BJ (cell line): ENCODE measurements at places on chromosomes 3 and 15.

GRCh38 chr3:133443649-133444422, 44.0 kb downstream of the BFSP2 start:
- no peak for DNase-seq

DNA sequence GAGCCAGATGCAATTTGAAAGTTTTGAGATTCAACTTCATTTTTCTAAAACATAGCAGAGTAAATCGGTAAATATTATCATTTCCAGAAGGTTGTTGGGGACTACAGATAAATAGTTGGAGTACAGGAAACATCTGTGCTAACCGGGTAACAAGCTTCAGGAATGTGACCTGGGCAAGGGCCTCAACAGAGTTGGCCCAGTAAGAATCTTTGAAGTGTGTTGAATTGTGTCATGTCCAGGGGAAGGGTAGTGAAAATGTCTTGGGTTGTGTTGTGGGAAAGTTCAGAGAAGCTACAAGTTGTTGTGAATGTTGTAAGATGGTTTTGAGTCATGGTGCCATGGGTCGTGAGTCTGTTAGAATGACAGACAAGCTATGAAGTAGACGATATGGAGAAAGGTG, 35.7 kb downstream of the SQOR start:
- no peak for DNase-seq

DNA sequence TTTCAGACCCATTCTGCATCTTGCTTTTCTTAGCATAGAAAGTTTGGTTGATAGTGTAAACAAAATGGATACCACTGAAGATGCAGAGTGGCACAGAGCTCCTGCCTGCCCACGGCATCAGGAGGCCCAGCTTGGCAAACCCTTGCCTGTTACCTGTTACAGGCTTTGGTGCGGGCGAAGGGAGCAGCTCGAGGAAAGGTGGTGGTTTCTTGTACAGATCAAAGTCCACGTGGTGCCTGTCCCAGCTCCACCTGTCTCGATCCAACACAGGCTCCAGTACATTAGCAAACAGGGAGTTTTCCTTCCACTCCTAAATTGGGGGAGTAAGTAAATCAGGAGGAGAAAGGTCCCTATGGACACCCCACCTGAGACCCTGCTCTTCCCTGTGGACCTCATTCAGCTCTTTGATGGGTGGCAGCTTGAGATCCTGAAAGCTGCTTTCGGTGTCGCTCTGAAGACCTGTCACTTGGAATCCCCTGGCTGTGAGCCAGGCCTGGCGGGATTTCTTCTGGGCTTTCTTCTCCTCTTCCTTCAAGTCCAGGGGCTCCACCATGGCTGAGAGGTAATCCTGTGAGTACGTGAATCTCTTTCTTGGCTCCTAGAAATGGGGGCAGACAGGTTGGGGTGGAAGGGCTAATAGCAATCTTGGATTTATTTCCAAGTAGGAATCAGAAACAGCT, 35.7 kb downstream of the ACAD9 start:
- DNase-seq: no peak

DNA sequence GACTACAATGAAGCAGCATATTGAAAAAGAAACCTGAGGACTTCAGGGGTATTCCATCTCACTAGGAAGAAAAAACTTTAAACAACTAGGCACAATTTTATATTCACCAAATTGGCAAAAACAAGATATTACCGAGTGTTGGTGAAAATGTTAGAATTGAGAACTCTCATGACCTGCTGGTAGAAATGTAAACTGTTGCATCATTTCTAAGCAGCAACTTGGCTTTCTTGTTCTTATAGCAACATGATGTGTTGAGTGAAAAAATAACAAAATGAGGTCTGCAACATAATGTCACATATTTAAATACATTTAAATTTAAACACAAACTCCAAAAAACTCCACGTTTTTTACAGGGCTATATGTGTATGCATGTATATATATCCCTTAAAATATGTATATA, 59.0 kb upstream of the SPPL2A start:
- no peak for DNase-seq

DNA sequence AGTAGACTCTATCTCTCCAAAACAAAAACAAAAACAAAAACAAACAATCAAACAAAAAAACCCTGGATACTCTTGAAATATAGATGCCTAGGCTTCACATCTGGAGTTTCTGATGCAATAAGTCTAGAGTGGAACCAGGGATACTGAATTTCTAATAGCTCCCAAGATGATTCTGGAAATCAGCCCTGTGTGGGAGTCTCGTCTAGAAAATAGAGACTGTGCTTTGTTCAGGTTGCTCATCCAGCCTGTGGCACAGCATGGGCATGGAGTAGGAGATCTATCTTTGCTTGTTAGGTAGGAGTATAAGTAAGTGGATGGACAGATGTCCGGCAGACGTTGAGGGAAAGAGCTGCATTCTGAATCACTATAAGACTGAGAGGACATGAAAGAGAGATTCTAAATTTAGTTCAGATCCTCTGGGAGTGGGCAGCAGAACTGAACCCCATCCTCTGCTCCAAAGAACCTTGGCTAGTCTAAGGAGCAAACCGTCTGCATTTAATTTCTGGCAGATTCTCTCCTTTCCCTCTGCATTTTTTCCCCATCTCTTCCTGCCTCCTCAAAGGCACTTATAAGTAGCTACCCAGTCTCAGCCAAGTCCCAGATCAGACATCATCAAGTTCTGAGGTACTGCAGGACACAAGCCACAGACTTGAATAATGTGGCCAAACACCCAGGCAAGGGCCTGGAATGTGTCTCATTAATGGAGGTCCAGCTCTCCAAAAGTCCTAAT, 92.6 kb upstream of the STRIT1 start:
- DNase-seq: no peak

- DNase-seq: no peak
These were observed 113.4 kb downstream of the SRGAP3 start for GRCh38 chr3:9135930-9136525.

- DNase-seq: no peak
These were observed 46.7 kb upstream of the OXTR start for GRCh38 chr3:8816106-8816505.

- DNase-seq: no peak
These were observed 89.5 kb upstream of the CHD2 start for GRCh38 chr15:92810418-92811138.

DNA sequence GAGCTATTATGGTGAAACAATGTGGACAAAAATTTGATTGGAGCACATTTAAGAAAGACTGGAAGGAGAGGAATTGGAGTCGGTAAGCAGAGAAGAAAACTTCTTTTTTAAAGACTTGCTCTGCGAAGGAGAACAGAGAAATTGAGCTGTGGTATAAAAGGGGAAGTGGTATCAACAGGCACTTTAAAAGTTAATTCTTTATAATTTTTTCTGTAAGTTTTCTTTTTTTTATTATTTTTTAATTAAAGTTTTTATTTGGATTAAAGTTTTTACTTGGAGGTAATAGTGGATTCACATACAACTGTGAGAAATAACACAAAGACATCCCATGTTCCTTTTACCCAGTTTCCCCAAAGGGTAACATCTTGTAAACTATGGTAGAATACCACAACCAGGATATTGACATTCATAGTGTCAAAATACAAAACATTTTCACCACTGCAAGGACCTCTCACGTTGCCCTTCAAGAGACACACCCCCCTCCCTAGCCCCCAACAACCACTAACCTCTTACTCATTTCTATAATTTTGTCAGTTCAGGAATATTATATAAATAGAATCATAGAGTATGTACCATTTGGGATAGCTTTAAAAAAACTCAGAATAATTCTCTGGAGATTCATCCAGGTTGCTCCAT, 33.8 kb upstream of the XIRP1 start:
- no peak for DNase-seq

DNA sequence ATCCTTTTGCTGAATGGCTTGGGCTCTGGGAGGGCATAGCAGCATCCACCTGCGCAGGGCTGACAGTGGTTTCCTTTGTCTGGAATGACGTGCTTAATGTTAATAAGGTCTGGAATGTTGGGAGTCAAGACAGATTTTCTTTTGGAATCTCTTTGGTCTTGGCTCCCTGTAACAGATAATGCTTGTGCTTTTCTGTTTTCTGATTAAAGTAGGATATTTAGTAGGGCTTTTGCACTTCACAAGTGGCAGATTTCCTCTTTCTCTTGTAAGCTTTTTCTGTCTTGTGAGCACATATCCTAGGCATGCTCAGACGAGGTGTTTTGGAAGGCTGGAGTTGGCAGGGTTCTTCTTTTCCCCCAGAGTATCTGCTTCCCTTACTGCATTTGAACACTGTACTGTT, 189.6 kb downstream of the GHSR start:
- no peak for DNase-seq

DNA sequence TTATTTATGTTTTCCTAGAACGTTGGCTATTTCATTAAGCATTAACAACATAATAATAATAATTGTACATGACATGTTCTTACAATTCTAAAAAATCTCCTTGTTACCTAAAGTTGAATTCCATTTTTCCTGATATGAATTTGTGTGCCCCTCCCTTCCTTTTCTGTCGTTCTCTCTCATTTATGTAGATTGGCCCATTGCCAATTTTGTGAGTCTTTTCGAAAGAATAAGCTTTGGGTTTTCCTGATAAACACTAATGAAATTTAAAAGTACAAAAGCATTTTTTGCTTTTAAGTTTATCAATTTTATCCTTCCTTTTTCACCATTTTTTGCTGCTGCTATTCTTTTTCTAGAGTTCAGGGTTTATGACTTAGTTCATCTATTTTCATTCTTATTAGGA, 44.9 kb downstream of the PRR23E start:
- no peak for DNase-seq

DNA sequence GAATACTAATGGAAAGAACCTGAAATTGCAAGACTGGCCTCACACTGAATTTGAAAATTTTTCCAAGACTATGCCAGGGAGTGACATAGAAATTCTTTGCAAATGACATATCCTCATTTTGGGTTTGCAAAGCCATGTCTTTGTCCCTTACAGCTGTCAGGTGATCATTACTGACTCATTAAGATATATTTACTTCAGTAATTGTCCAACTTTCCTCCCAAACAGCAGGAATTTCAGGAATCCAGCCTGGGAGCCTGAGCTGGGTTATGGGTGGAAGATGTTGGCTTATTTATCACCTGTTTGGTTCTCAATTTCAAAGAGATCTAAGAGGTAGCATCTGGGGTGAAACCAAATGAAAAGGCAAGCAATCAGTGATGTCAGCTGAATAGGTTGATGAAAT, 111.6 kb upstream of the ACP3 start:
- no peak for DNase-seq

- DNase-seq: no peak
These were observed 15.4 kb downstream of the BCL2L10 start for GRCh38 chr15:52097180-52097579.

DNA sequence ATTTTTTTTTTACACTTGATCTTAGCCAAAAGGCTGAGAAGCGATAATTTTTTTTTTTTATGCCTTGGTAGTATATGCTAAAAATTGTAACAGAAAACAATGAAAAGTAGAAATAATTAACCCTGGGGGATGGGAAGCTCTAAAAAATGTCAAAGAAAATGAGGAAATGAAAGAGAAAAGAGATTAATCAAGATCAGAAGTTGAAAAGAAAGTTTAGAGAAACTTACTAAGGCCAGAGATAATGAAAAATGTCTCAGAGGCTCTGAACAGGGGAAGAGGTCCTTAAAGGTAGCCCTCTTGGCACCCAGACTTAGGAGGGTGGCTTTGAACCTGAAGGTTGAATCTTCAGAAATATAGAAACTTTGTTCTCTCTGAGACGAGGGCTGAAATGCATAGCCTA, 58.6 kb upstream of the ZBED2 start:
- DNase-seq: no peak

DNA sequence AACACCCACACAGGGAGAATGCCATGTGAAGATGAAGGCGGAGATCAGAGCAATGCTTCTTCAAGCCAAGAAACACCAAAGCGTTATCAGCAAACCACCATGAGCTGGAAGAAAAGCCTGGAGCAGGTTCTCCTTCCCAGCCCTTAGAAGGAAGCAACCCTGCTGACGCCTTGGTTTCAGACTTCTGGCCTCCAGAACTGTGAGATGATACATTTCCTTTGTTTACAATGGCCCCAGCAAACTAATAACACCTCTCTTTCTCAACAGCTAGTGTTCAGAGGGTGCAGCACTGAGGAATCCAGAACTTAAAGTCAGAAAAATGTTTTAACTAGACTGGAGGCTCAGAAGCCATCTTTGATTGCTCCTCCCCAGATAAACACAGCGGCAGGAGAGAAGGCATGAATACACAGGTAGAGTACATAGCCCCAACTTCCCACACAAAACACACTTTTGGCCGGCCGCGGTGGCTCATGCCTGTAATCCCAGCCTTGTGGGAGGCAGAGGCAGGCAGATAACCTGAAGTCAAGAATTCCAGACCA, 132.4 kb upstream of the LPP start:
- peak; percentile 19 for DNase-seq

DNA sequence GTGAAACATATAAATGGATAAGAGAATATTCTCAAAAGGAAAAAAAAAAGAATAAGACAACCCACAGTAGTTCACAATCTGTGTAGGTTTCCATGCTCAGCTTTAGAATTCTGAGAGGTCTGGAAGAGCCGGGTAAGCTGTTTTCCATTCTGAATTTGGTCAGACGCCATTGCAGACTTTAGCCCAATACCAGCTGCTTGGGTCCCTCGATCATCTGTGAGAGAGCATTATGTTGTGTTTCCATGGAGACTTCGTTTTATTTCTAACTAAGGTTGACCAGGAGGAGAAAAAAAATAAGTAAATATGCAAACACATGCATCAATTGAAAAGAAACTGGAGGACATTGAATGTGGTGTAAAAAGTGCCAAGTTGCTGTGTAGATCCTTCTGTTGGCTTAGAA, 25.5 kb downstream of the KCNAB1 start:
- DNase-seq: no peak

DNA sequence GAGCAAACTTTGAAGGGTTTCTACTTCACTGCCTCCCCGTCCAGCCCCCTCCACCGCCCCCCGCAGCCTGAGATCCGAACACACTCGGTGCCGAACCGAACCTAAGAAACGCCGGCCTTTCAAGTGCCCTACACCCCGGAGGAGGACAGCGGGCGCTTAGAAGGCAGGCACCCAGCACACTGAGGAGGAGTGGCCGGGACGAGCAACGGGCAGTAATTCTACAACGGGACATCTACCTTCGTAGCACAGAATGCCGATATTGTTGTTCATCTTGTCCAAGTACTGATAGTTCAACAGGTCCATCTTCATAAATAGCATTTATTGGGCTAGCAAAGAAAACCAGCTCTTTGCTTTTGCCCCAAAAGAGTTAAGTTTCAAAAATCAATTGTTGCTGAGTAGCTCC, 513 bp downstream of the VGLL4 start:
- no peak for DNase-seq

DNA sequence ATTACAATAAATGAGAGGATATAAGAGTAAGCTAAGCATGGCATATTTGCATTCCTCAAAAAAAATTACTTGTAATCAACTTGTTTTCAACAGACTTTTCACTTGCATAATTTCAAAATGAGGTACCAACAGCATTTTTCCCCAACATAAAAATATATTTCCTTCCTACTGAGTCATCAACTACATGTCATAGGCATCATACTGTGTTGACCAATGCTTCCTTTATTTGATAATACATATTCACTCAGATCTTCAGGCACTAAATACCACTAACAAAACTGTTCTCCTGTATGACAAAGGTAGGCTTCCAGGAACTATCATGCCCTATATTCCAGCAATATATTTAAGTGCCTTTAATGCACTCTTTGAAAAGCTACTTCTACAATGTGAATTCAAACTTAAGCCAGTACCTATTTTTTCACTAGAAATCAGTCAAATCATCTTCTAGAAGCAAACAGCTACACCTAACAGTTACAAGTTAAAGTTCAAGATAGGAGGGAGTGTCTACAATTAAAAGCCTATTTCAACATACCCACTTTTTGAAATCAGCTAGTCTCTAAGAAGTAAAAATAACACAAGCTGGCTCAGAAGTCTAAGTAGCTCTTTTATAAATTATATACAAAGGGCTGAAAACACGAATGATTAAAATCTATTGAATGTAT, 11.3 kb downstream of the ADAM10 start:
- DNase-seq: no peak
